ENCODE measurements at places on chromosomes 7 and 10.

GRCh38 chr10:66180581-66181318, 745.1 kb upstream of the LRRTM3 start:
- DNase-seq: no peak

DNA sequence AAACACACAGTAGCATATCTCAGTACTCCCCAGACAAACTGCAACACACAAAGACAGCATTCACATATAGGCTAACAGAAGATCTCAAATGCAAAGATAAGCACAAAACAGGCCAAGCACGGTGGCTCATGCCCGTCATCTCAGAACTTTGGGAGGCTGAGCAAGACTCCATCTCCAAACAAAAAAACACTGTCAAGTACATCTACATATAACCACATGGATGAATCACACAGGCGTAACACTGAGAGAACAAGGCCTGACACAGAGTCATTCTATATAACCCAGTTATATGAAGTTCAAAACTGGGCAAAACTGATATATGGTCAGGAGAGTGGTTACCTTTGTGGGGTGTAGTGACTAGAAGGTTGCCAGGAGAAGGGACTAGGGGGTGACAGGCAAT, 506.4 kb downstream of the KCNMA1 start:
- DNase-seq: no peak

DNA sequence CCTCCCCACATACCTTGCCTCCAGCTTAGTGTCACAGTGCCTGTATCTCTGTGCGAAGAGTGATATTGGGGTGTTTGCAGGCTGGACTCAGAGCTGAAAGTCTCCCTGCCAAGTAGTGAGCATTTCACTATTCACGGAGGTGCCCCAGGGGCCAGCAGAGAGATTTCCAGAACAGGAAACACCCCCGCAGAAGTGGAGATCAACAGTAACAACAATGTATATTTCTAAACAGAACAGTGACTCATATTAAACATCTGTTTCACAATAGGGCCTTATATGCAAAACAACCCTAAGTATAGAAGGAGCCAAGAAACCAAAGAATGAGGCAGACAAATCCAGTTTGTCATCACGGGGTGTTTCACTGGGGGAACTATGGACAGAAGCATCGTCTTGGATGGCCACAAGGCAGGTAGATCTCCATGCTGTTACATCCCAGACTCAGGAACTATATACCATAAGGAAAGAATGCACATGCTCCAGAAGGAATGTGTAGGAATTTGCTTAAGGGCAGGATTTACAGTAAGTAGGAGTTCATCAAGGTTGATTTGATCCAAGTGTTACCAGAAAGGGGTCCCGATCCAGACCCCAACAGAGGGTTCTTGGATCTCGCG, 29.3 kb upstream of the CCL24 start:
- DNase-seq: peak; percentile 21

DNA sequence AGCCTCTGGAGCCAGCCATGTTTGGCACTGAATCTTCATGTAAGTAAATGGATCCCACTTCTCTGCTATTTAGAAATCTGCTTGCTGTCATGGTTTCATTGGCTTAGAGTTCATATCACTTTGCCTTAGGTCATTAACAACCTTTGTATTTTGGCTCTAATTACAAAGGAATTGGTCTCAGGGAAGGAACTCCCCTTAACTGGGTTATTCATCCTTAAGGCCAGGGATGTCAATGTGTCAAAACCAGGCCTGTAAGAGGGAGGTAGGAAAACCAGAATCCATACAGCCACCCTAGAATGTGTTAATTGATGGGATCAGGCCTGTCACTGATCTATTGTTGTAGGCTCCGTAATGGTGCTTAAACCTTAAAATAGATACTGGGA, 67.3 kb downstream of the ST7 start:
- DNase-seq: no peak

DNA sequence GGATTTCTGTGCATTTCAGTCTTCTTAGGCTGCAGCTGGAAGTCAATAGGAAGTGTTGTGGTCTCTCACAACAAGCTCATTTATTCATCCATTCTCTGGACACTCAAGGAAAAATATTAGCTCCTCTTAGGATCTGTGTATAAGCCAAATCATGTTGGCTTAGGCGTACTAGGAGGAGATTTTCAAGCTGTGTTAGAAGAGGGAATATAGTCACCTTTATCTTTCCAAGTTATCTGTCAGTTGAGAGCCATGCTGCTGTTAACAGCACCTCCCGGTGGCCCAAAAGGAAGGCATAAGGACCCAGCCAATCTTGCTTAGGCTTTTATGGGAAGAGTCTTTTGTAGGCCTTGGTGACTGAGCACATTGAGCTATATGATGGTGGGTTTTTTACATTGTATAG, 220.0 kb downstream of the LRMDA start:
- DNase-seq: no peak

DNA sequence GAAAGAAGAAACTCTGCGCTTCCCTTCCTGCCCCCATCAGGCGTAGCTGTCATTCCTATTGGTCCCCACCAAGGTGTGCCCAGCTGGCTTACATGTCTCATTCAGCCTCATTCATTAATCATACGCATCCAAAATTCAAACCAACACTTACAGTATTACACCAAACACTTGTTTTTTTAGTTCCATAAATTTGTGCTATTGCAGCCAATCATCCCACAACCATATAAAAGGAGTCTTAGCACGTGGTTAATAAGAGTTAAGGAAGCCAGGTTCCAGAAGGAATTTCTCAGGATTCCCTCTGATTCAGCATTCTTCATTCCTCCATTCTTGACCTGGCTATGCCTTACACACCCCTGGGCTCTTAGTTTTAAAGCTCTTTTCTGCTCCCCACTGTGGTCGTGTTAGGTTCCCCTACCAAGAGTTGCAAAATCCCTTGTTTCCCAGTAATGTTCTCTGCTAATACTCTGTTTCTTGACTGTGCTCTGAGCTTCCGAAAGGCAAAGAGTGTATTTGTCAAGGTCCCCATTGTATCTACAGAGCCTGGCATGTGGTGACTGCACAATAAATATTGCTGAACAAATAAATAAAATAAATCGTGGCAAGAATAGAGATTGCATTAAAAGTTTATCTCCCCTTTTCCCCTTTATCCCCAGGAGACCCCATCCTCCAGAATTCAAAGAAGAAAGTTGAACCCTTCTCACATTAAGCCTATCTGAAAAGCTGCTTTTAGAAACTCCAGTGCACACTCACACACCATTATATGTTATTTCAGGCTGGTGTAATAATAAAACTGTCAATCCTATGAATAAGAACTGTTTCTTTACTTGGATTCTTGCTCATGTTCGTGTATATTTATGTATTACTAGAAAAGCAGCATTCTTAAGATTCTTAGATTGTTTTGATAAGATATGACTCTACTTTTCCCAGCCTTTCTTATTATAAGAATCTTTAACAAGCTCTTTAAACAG, 514.4 kb downstream of the INHBA start:
- DNase-seq: no peak

- no peak for DNase-seq
Measured at GRCh38 chr7:83941300-83941699, 253.3 kb downstream of the SEMA3A start.

- DNase-seq: no peak
Measured at GRCh38 chr7:135599471-135599870, 41.8 kb downstream of the NUP205 start.

GRCh38 chr10:25629333-25629732, 304.7 kb upstream of the MYO3A start:
- DNase-seq: no peak

DNA sequence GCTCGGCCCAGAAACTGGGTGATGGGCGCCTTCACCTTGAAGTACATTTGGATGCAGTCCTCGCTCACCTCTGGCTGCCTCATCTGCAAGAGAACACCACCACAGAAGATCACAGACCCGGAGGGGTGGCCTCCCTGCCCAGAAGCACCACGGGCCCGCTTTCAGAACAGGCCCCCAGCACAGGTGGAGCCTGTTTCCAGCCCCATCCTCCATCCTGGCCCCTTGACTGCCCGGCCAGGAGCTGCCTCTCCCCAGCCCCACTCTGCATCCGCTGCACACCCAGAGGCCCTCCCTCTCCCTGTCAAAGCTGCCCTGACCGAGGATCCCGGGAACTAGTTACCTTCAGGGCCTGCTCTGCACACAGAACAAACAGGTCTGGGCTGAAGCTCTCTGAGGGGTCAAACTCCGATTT, 724 bp downstream of the CFAP46 start:
- no peak for DNase-seq

GRCh38 chr7:22387583-22387982, 30.6 kb upstream of the RAPGEF5 start:
- DNase-seq: no peak

- no peak for DNase-seq
Measured at GRCh38 chr10:1185911-1186682, 129.9 kb downstream of the WDR37 start.
